T-helper 17 cell (primary cell): ENCODE measurements at places on chromosomes 4 and X.

- no peak for DNase-seq
Measured at GRCh38 chr4:128769011-128769410, 40.5 kb upstream of the JADE1 start.

- no peak for DNase-seq
Measured at GRCh38 chr4:98642991-98643426, 15.4 kb downstream of the TSPAN5 start.

DNA sequence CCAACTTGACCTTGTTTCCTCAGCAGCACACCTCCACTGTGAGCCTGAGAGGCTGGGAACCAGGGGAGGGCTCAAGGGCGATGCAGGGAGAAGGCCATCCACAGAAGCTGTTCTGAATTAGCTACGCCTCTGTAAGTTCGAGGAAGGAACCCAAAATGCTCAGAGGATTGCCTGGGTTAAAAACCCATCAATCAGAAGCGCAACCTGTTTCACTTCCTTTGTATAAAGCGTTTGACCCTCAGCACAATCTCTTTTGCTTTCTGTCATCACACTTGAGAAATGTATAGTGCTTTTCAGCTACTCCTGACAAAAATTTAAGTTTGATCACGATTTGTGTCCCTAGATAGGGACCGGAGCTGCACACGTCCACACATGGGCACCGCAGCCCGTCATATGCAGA is 48.0 kb upstream of the MAP3K15 start:
- DNase-seq: no peak

GRCh38 chr4:131644619-131645018 is 1504.5 kb upstream of the PCDH10 start:
- DNase-seq: no peak

DNA sequence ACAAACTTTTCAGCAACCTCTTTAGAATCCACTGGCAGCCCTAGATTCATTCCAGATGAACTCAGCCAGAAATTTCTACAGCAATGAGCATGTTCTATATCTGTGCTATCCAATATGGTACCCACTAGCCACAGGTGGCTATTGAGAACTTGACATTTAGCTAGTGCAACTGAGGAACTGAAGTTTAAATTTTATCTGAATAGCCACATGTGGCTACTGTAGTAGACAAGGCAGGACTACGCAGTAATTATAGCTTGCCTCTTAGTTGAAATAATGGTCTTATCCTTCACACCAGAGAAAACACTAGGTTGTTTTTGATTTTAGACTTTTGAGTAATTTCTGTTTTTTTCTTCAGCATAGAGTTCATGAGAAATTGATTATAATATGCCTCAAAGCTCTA is 2.6 kb upstream of the TCEANC start:
- DNase-seq: no peak

DNA sequence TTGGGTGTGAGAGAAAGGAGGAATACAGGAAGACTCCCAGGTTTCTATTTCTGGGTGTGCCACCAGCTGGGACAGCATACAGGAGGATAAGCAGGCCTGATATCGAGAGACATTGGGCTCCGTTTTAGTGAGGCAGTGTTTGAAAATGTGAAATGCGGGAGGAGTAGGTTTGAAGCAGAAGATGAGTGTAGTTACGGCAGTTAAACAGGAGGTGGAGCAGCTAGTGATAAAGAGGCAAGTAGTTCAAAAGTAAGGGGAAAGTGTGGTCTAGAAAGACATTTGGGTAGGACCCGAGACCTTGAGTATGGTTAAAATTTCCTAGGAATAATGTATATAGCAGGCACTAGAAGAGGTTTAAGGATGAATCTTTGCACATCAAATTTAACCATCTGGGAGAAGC is 42.4 kb downstream of the DCUN1D4 start:
- no peak for DNase-seq

GRCh38 chrX:123171781-123172180 is 12.3 kb upstream of the GRIA3 start:
- DNase-seq: no peak

- no peak for DNase-seq
Measured at GRCh38 chrX:155262970-155263754, 1.1 kb downstream of the RAB39B start.

DNA sequence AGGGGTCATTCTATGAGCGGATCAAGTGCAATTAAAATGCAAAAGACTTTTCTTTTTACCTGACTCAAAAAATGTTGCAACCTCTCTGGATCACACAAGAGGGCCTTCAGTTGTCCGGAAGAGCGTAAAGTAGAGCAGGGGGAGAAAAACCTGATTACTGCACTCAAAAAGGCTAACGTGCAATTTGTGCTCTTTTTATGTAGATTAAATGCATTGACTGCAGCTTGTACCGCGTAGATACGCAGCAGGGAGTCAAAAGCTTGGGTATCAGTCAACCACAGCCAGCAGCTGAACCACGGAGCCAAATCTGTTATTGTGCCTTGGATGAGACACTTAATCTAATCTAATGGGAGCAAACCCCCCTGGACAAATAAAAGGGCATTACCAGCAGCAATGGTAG is 107.3 kb upstream of the RAI2 start:
- no peak for DNase-seq

DNA sequence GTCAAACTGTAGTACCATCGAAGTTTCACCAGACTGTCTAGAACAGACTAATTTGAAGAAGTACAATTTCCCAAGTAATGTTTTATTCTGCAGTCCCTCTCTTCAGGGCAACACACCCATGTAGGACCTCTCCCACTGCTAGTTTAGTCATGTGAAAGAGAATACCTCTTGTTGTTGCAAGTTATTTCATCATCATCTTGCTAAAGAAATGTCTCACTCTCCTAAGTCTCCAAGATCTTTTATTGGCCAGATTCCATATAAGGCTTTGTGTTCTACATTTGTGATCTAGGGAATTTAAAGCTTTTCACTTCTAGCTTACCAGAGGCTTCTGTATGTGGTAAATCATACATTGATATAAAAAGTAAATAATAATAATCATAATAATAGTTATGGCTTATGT is 745.3 kb upstream of the MAGEB2 start:
- DNase-seq: no peak

DNA sequence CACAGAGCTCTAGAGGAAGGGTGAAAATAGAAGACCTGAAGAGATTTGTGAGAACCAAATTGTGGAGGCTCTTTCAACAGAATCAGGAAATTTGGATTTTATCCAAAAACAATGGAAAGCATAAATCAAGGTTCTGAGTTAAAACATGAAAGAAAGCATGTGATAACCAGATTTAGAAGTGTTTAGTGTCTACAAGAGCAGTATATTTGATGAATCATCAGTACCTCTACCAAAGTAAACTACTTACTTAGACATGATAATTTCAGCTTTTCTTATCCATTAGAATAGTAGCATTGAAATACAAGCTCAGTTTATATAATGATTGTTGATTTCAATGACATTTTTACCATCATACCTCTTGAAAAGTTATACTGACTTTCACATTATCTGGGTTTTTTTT is 25.9 kb upstream of the INTU start:
- no peak for DNase-seq

GRCh38 chr4:2648159-2648814 is 107.8 kb downstream of the TNIP2 start:
- no peak for DNase-seq

GRCh38 chr4:182827166-182827565 is 90.0 kb downstream of the DCTD start:
- no peak for DNase-seq

DNA sequence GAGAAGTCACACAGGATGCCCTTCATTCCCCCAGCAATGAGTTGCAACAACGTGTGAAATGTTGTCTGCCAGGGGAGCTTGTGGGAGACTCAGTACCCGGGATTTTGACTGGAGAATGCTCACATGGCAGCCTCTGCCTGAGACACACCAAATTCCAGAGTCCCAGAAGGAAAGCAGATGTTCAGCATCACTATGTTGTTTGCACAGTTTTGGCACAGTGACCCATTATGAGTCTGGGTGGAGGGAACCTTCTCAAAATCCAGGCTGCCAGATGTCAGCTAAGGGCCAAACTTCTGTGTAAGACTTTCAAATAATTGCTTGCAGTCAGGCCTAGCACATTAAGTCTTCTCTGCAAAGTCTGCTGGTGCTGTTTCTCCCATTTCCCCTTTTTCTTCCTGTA is 1029.7 kb upstream of the TENM3 start:
- no peak for DNase-seq

DNA sequence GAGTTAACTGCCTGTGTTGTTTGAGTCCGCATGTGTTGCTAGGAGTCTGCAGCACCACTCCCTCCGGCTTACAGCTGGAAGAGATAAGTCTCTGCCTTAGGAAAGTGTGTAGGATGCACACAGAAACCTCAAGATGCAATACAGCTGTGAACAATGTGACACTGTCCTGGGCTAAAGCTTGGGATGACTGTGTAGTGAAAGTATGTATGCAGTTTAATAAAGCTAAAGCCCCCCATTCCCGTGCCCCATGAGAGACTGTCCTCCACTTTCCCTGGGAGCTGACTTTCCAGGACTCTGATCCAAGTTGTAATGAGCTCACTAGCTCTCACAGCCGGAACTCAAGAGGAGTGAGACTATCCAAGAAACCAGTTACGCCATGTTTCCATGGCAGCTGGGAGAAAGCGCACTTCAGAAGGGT is 156.6 kb upstream of the FTHL17 start:
- no peak for DNase-seq

DNA sequence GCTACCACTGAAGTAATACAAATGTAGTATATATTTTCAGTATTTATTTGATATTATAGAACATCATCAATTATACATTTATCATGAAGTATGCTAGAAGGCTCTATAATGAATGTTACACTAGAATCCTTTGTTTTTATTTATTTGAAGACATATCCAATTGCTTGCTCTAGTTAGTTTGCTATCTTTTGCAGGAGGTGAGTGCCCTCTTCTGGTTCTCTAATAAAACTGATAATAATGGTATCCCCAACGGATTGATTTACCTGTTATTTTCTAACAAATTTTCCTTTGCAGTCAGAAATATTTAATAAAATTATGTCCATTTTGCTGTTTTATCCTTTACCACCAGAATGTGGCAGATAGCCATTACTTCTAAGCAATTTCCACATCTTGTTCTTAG is 274.3 kb upstream of the TACR3 start:
- no peak for DNase-seq

DNA sequence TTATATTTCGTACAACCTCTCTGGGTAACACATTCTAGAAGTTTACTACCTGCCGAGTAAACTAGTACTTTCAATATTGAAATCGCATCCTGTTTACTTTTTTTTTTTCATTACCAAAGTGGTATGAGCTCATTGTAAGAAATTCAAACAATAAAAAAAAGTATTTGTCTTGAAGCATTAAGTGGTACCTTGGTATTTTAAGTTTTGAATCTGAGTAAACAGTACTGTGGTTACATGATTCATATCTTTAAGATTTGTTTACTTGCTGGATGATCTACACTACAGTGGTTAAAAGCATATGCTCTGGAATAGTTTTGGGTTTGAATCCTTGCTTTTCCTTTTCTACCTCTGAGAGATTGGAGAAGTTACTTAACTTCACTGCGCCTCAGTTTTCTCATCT is 3.8 kb upstream of the MMGT1 start:
- no peak for DNase-seq

DNA sequence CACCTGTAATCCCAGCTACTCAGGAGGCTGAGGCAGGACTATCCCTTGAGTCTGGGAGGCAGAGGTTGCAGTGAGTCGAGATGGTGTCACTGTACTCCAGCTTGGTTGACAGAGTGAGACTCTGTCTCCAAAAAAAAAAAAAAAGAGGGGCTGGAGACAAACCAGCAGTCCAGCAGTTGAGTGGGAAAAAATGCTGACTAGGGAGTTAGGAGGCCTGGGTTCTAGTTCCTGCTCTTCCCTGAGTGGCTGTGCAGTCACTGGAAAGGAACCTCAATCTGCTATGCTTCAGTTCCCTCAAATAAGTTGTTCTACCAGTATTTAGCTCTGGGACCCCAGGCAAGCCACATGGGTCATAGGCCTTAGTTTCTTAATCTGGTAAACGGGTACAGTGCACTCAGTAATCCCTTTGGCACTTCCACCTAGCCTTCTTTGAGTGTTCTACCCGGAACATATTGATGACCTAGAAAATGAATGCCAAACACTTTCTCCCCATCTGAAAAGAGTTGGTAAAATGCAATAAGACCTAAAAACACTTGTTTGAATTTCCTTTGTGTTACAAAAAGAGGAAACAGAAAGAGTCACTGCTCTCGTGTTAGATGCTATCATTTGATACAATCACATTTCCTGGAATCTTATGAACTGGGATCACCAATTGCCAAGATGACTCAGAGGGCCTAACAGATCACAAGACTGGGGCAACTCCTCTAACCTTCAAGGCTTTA is 99.3 kb upstream of the EGFL6 start:
- DNase-seq: no peak

DNA sequence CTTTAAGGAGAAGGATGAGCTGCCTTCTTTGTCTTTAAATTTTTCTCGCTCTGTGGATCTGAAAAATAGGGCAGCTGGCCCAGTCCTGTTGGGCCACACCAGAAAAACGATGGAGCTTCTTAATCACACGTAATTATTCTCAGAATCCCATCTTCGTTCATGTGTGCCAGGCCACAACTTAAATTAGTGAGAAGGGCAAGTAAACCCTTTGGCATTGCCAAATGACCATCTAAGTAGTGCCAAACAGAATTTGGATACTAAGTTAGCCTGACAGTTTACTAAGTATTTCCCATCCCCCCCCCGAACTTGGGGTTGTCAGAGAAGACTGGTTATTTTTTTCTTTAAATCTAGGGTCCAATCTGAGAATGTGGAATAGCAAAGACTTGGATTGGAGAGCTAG is 62.0 kb downstream of the CASP3 start:
- DNase-seq: no peak

- no peak for DNase-seq
Measured at GRCh38 chr4:176840166-176840565, 47.4 kb upstream of the VEGFC start.

DNA sequence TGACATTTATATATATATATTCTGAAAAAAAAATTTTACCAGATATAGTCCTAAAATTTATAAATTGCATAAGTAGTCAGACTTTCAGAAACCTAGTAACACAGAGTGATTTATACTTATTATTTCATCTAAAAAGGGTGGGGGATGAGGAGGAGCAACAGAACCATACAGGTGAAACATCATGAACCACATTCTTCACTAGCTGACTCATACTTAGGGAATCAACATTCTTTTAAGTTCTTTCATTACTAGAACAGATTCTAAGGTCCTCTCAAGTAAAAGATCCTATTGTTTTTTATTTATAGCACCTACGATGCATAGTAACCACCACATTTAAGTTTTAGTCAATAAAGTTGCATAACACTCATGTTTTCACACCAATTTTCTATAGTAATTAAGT is 166.1 kb downstream of the LRBA start:
- DNase-seq: no peak

GRCh38 chr4:41569961-41570360 is 32.0 kb downstream of the LIMCH1 start:
- DNase-seq: no peak

DNA sequence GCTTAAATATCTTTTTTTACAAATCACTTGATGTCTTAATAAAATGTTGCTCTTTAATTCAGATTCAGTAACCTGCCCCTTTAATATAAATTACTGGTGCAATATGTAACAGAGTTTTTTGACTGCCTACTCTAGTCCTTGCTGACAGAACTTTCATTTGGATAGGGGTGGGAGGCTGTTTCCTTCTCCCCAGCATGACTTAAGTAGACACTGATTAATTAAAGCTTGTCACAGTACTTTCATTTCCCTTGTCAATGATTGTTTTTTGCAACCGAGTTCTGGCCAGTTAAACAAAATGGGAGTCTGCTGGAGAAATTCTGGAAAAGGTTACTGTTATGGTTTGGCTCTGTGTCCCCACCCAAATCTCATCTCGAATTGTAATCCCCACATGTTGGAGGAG is 37.3 kb upstream of the BBS12 start:
- no peak for DNase-seq
